A549 (cell line): ENCODE measurements at places on chromosomes 4 and X. TPM values are rescaled to one million over a fixed set of nuclear protein-coding genes. Genes with fewer than 3 reads are reported as not detected.

Gene MAOA
- polyA plus RNA-seq = 0.34 to 0.44 TPM (median 0.35 TPM) in 3 replicates

DNA sequence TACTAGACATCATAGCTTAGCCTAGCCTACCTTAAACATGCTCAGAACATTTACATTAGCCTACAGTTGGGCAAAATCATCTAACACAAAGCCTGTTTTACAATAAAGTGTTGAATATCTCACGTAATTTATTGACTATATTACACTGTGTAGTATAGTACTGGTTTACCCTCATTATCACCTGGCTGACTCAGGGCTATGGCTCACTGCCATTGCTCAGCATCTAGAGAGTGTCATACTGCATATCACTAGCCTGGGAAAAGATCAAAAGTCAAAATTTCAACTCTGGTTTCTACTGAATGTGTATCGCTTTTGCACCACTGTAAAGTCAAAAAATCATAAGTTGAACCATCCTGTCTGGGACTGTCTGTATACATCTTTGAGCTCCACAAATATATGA, 78.6 kb downstream of the CEP44 start:
- no peak for DNase-seq

- no peak for DNase-seq
Measured at GRCh38 chr4:153295131-153295755, 49.2 kb upstream of the MND1 start.

DNA sequence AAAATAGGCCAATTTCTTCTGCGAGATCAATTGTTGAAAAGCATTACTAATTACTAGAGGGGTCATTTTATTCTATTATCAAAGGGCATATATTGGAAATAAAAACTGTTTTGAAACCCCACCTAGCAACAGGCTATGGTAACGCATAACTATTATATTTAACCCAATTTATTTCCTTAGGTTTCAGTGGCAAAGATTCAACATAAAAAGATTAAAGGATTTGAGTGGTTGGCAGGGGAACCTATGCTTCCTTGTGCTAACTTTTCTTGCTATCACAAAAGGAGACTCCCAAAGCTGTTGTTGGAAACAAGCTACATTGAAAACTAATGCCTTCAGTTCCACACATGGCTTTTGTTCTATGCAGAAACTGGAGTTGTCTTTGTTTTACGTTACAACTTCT, 166.9 kb upstream of the KLF3 start:
- no peak for DNase-seq

DNA sequence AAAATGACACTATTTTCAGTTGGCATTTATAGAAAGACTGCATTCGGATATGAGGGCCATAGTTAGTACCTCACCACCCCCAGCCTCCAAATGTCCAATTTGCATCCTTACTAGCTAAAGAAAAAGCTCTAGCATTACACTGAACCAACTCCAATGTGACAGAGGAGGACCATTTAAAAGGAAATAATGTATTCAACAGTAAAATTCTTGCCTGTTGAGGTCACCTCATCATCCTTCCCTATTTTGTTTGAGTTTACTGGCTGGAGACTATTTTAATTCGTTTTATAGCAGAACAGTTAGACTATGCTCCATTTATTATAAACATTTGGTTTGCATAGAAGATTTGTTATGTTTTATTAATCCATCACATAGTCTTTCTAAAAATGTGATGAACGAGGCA, 88.2 kb upstream of the PPARGC1A start:
- no peak for DNase-seq

DNA sequence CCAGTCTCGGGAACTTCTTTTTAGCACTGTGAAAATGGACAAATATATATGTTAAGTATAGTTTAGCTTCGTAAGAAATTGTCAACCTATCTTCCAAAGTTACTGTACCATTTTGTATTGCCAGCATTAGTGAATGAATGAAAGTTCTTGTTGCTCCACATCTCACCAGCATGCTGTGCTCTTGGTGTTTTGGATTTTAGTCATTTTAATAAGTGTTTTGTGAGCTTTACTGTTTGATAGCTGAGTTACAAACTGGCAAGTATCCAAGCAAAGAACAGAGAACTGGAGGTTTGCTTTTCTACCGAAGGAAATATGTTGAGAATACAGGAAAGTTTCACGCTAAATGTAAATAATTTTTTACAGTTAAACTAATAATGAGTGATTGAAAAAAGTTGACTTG, 33.0 kb downstream of the SNCA start:
- DNase-seq = no peak

Gene UGT2B17
- not detected in 3 replicates for polyA plus RNA-seq

GRCh38 chr4:139587446-139587845, 31.4 kb upstream of the SETD7 start:
- no peak for DNase-seq

- no peak for DNase-seq
Measured at GRCh38 chr4:62407534-62407933, 1207.4 kb downstream of the ADGRL3 start.

DNA sequence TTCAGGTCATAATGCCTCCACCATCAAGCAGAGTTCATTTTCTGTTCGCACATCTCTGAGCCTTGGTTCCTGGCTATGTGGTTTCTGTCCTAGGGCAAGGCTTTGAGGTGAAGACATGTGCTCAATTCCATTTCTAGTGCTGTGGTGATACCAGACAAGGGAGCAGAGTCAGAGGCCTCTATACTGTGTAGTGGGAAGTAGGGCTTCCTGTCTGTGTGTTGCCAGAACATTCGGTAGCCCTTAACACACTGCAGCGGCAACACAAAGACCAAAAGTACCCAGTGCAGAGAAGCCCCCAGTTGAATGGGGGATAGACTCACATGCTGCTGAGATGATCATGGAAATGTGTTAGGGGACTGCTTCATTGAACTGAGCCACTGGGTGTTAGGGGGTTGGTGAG, 56.4 kb downstream of the STARD8 start:
- no peak for DNase-seq
